ENCODE measurements at places on chromosomes 13 and 19.
A peak's percentile ranks its signal among the peaks of the same experiment; 100 is the strongest.

DNA sequence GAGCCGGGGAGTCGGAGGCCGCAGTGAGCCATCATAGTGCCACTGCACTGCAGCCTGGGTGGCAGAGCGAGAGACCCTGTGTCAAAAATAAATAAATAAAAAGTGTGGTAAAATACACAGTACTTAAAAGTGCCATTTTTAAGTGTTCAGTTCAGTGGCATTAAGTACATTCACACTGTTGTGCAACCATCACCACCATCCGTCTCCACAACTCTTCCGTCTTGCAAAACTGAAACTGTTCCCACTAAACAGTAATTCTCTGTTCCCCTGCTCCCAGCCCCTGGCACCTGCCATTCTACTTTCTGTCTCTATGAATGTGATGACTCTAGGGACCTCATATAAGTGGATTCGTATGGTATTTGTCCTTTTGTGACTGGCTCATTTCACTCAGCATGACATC is 13.3 kb downstream of the SLC25A42 start:
- no peak for DNase-seq

DNA sequence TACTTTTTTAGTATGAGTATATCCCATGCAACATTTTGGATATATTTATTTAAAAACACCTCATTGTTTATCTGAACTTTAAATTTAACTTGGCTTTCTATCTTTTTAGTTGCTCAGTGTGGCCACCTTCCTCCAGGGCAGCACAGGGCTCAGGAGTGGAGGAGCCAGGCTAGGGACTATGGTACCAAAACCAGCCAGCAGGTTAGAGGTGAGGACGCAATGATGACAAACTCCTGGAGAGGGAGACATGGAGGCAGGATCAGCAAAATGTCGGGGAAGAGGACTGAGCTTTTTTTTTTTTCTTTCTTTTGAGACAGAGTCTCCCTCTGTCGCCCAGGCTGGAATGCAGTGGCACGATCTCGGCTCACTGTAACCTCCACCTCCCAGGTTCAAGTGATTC is 29.6 kb upstream of the CALM3 start:
- no peak for DNase-seq

DNA sequence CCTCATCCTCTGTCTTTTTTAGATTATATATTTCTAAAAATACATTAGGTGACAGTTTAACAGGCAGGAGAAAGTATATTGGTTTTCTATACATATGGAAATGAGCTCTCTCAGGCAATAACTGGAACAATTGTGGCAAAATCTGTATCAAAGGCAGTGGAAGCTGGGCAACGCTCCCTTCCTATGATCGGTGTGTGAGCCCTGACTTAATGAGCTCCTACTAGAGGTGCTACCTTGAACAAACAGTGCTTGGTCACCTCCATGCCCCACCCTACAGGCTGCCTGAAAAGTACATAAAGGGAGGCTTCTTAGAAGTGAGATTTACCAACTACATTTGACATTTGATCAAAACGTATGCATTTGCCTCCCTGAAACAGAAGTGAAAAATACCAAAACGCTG is 185.3 kb downstream of the EFNB2 start:
- DNase-seq = no peak

DNA sequence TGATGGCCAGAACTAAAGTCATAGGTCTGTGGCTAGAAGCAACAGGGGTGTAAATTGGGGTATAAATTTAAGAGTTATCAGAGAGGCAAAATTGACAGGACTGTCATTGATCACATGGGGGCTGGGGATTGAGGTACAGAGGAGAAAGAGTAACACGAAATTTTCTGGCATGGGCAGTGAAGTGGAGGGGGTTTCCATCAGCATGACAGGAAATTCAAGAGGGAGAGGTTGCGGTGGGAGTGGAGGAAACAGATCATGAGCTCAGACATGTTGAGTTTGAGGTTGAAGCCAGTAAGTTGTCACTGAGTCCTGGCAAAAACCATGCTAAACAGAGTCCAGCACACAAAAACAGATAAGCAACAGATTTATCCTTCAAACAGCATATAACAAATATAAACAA is 192.1 kb upstream of the TSC22D1 start:
- peak; percentile 63 for DNase-seq
